ENCODE measurements at places on chromosomes 11 and 22.

DNA sequence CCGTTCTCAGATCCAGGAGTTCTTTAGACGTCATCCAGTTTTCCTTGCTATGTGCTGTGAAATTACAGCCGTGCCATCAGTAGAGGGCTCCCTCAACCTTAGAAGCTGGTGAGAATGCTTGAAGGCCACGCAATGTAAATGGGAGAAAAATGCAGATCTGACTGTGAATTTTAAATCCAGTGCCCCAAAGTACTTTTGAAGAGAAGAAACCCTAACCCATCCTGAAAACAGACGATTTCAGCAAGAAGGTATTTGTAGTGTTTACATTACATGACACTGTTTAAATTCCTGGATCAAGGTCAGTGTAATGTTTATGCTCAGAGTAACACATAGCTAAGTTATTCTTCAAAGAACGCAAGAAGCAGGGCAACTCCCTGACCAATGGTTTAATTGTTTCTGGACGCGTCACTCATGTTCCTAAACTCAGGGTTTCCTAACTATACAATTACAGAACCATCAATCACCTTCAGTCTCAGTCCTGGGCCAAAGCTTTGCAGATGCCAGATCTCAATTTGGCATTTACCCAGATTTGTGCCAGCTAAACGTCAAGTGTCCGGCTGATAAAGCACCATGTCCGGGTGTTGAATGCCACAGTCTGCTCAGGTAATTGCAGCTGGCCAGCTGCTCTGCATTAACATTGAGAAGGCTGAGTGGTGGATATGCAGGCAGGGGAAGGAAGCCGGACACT, 38.2 kb downstream of the ADAMTS8 start:
- DNase-seq = peak; percentile 58

GRCh38 chr11:8910649-8911026, 351 bp upstream of the AKIP1 start:
- DNase-seq = no peak

DNA sequence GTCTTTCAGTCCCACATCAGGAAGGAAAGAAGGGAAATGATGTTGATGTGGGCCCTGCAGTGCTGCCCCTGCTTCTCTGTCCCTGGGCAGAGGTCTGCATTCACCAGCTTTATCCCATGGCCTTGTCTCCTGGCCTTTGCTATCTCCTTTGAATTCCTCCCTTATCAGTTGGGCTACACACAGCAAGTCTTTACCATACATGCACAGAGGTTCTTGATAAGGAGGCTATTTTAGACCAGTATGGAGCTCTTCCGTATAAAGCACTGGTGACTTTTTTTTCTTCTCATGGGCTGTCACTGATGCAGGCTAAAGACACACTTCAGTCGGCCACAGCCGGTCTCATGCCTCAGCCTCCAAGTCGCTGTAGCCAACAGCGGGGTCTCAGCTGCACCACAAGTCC, 20.2 kb downstream of the MYO18B start:
- no peak for DNase-seq

GRCh38 chr11:63240791-63241379, 2.5 kb downstream of the SLC22A25 start:
- DNase-seq = no peak
